Natural killer cell treated with Interleukin-12 subunit alpha and Interleukin-12 subunit beta and Interleukin-15 and Interleukin-18, amount 100 ng/mL, for 72 hours (primary cell): ENCODE measurements at places on chromosomes 5 and 9. TPM values are rescaled to one million over a fixed set of nuclear protein-coding genes. Genes with fewer than 3 reads are reported as not detected.

AGXT2 gene
- not detected for total RNA-seq

ZBTB26 gene
- 7.5 TPM for total RNA-seq

DNA sequence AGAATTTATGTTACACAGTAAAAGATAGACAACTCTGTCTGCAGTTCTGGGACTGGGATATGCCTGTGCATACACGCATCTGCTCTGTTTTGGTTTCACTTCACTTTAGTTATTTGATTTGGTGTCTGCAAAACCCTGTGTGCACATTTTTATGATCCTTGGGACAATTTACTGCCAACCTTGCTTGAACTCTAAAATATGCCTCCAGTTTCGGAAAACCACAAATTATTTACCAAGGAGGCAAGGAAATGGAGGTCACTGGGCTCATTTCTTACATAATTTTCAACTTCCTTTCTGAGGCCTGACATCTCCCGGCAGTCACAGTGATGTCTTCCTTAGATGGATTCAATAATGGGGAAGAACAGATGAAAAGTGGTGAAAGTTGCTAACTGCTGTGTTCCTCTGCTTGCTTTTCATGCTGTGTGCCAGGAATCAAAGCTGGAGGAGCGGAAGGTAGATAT, 61.2 kb upstream of the TAF11L2 start:
- DNase-seq: no peak

DNA sequence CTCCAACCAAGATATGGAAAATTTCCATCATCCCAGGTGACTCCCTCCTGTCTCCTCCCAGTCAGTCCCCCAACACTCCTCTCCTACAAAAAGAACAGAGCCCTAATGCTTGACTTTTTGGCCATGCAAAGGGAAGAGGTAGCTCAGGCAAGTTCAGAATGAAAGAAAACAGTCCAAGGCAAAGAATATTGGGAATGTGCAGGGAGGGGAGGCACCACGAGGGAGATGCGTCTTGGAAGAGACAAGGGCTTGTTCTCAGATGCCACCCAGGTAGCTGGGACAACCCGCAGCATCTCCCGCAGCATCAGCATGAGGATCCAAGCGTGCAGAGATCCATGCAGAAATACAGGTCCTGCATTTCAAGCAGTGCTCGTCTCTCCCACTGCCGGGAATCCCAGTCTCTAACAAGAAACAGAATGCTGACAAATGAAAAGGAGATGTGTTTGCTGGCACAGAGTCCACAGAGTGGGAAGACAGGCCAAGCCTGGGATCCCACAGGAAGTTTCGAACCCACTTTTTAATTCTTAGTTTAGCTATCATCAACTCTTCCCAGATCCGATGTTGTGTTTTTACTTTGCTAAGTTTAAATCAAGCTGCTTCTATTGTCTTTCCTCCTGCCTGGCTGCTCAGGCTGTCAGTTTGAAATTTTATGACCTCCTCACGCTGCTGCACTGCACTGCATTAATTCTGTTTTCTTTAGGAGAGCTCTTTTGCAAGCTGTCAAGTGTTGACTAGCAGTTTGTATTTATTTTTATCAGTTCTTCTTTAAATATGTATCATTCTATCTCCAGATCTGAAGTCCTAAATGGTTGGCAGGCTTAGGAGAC, 86.8 kb upstream of the OSMR start:
- DNase-seq: no peak

- no peak for DNase-seq
These were observed 16.5 kb upstream of the PRSS3 start for GRCh38 chr9:33778700-33779351.

- no peak for DNase-seq
These were observed 194.5 kb downstream of the ICE1 start for GRCh38 chr5:5617024-5617423.
